ENCODE measurements at places on chromosomes 13 and 19. TPM values are rescaled to one million over a fixed set of nuclear protein-coding genes. Genes with fewer than 3 reads are reported as not detected.

Gene ZNF729
- not detected for total RNA-seq

DNA sequence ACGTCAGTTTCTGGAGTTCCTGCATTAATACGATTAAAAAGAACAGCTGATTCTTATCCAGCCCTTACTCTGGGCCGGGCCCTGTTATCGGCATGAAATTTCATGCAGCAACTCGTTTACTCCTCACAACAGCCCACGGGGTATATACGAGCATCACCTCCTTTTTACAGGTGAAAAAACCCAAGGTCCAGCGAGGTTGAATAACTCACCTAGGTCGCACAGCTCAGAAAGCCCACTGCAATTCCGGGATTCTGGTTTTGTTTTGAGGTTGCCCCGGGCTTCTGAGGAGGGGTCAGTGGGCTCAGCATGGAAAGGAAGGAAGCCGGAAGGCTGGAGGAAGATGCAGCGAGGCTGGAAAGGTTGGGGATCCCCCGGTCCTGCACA is 577 bp upstream of the ACP7 start:
- DNase-seq, result no peak

GRCh38 chr13:106507560-106508274 is 27.7 kb downstream of the EFNB2 start:
- no peak for DNase-seq

DNA sequence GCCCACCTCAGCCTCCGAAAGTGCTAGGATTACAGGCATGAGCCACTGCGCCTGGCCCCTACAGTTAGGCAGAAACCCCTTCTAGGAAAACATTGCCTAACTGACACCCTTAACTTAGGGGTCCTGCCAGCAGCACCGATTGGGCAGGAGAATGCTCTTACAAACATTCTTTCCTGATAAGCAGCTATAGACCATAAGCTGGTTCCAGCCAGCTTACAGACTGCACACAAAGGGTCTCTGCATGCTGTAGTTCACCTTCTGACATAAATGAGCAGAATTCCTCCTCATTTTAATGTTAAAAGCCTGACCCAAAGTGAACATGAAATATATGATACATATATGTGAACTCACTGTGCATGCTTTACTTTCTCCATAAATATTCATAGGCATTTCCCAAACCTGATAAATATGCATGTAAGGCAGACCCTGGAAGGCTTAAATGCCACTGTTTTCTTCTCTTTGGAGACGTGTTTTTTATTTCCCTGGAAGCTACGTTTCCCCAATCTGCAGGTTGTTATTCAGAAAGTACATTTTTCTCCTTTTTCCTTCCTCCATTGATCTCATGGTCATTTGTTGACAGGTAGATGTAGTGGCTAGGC is 48.5 kb upstream of the KL start:
- no peak for DNase-seq

Gene SPACA4
- not detected for total RNA-seq

Gene ZNF582
- 4.1 TPM for total RNA-seq

- DNase-seq, result no peak
Observed at GRCh38 chr13:69654392-69654791, 453.2 kb upstream of the ATXN8OS start.

Gene APLP1
- 66.8 TPM for total RNA-seq

Gene DPY19L3
- 72.5 TPM for total RNA-seq

DNA sequence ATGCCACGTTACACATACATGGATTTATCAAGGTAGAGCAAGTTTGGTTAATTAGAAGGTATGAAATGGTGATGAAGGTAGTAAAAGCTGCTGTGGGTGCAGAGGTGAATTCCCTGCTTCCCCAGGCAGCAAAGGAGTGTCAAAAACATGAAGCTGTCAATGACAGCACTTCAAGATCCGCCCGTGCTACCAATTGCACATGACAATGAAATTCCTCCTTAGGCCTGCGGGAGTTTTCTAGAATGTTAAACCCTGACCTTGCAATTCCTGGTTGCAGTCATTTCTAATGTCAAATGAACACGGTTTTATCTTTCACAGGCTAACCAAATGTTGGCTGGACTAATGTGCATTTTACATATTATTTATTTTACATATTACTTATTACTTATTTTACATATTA is 67.7 kb upstream of the LSM14A start:
- DNase-seq, result no peak

Gene PTPRH
- total RNA-seq, result 0.54 TPM

Gene COX7A1
- not detected for total RNA-seq

GRCh38 chr13:101567841-101568240 is 115.4 kb downstream of the ITGBL1 start:
- DNase-seq, result no peak

Gene ZNF787
- 26.5 TPM for total RNA-seq

DNA sequence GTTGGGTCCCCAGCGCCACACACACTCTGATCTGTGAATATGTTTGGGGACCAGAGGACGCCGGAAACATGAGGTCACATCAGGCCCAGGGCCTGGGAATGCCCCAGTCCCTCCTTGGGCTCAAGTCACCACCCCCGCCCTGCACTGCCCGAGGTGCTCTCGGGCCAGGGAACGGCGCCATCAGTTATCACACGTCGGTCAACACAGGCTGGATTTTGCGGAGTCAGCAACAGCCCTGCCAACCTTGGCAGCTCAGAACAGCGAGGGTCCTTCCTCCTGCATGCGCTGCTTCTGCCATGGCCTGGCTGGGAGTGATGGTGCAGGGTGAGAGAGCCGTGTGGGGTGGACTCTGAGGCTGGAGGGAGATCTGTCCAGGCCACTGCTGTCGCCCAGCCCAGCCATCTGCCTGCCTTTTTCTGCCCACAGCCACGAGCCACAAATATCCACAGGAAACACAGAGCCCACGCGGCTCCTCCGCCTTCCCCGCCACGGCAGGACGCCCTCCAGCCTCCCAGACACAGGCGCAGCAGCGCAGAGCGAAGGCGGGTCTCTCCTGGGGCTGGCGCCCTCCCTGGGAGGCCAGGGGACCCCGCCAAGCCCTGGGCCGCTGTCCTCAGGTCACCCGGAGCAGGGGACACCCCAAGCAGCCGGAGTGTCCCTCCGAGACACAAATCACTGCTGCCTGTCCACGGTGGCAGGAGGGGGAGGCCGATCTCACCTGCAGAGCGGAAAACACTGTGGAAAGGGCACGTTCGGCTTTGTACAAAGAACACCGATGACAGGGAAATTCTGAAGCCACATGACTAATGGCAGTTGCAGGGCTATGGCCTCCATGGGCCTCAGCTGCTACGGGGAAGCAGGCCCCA is 31.6 kb upstream of the CACTIN start:
- DNase-seq, result no peak

DNA sequence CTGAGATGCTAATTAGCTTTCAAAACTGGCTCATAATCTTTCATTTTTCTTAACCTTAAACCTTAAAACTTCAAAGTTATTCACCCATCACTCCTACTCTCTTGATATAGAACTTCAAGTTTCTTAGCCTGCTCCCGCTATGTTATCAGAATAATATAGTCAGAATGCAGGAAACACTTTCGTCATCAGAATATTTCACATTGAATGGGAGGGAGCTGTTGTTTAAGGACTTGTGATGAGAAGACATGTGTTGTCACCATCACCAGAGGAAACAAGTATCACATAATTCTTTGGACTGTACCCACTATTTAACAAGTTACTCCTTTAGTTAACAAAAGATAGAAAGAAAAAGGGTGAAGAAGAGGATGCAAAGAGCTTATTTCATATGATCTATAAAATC is 65.0 kb upstream of the FNDC3A start:
- no peak for DNase-seq

- DNase-seq, result no peak
Observed at GRCh38 chr19:31534786-31535657, 185.8 kb upstream of the TSHZ3 start.

Gene ZNF44
- total RNA-seq, result 7.2 TPM

Gene LENG9
- 10.2 TPM for total RNA-seq

DNA sequence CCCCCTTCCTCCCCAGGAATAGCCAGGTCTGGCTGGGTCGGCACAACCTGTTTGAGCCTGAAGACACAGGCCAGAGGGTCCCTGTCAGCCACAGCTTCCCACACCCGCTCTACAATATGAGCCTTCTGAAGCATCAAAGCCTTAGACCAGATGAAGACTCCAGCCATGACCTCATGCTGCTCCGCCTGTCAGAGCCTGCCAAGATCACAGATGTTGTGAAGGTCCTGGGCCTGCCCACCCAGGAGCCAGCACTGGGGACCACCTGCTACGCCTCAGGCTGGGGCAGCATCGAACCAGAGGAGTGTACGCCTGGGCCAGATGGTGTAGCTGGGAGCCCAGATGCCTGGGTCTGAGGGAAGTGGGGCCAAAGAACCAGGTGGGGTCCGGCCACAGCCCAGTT is 3.2 kb downstream of the KLK2 start:
- no peak for DNase-seq

Gene SH2D3A
- total RNA-seq, result 0.52 TPM

DNA sequence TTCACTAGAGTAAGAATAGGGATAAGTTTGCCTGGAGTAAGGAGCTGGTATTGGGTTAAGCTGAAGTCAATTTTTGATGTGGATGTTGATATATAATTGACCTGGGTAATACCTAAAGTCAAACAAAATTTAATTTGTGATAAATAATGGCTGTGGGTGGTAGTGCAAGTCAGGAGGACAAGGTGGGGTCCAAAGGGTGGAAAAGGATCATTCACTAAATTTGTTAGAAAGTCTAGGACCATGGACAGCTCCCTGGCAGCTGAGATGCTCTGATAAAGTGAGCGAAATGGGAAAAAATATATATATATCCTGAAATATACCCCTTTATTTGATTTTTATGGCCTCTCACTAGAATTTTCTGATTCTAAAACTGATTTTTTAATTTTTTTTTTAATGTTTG is 463.5 kb downstream of the GPC6 start:
- no peak for DNase-seq

- DNase-seq, result peak; percentile 92
Observed at GRCh38 chr19:47190167-47190727, 40.8 kb downstream of the BBC3 start.

DNA sequence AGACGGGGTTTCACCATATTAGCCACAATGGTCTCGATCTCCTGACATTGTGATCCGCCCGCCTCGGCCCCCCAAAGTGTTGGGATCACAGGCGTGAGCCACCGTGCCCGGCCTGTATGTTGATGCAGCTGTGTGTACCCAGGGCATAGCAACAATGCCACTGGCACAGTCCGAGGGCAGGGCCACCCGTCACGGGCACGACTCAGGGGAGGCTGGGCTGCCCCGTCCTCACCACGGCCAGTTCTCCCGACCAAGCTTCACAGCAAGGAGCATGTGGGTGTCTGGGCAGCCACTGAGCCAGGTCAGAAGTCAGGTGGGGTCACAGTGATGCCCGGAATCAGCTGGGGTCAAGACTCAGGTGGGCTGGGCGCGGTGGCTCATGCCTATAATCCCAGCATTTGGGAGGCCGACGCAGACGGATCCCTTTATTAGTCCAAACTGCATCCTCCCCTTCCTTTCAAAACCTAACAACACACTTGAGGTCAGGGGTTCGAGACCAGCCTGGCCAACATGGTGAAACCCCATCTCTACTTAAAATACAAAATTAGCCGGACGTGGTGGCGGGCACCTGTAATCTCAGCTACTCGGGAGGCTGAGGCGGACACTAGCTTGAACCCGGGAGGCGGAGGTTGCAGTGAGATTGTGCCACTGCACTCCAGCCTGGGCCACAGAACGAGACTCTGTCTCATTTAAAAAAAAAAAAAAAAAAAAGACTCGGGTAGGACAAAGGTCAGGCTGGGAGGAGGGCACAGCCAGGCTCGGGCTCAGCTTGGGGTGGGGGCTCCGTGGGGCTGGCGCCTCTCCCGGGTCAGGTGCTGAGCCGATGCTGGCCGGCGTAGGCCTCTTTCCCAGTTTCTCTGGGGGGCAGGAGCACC is 1.2 kb upstream of the CDC34 start:
- peak; percentile 86 for DNase-seq

DNA sequence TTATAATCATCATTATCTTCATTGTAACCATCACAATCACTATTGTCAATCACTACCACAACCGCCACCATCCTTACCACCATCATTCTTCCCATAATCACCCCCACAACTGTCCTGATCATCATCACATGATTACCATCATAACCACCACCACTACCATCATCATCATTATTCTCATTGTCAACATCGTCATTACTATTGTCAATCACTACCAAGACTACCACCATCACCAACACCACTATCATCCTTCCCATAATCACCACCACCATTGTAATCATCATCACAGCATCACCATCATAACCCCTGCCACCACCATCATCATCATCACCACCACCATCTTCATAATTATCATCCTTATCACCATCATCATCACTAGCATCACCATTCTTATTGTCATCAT is 55.2 kb downstream of the MBD3L1 start:
- DNase-seq, result no peak

- no peak for DNase-seq
Observed at GRCh38 chr13:67509018-67509417, 278.9 kb upstream of the PCDH9 start.

DNA sequence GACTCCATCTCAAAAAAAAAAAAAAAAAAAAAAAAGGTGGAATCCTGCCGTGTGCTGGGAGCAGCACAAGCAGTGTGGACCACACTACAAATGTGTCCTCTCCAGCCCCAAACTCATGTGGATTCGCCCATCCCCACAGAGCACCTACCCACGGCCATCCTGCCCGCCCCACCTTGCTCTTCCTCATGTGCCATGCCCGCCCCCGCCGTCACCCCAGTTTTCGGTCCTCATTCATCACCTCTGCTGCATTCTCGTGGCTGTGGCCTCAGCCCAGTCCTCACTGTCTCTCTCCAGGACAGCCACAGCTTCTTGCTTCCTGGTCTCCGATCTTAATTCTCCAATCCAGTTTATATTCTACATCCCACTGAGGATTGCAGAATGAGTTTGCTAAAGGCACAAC is 80.0 kb upstream of the TM9SF2 start:
- DNase-seq, result no peak

GRCh38 chr13:77696006-77696878 is 1.2 kb upstream of the SLAIN1 start:
- no peak for DNase-seq

- DNase-seq, result peak; percentile 86
Observed at GRCh38 chr13:27968316-27969081, 616 bp downstream of the CDX2 start.

GRCh38 chr19:30222992-30223865 is 149.0 kb upstream of the ZNF536 start:
- no peak for DNase-seq

GRCh38 chr19:14694641-14695266 is 4.9 kb downstream of the ZNF333 start:
- DNase-seq, result no peak

GRCh38 chr13:67330149-67330548 is 100.0 kb upstream of the PCDH9 start:
- DNase-seq, result no peak

GRCh38 chr13:70080012-70080411 is 27.6 kb upstream of the ATXN8OS start:
- DNase-seq, result no peak

Measured in chondrocyte (in vitro differentiated cells).